Suprapubic skin (tissue), 4 donors: ENCODE measurements at places on chromosomes 12 and 14. TPM values are rescaled to one million over a fixed set of nuclear protein-coding genes. Genes with fewer than 3 reads are reported as not detected.

Gene APOLD1
- 25.5 TPM for total RNA-seq

DNA sequence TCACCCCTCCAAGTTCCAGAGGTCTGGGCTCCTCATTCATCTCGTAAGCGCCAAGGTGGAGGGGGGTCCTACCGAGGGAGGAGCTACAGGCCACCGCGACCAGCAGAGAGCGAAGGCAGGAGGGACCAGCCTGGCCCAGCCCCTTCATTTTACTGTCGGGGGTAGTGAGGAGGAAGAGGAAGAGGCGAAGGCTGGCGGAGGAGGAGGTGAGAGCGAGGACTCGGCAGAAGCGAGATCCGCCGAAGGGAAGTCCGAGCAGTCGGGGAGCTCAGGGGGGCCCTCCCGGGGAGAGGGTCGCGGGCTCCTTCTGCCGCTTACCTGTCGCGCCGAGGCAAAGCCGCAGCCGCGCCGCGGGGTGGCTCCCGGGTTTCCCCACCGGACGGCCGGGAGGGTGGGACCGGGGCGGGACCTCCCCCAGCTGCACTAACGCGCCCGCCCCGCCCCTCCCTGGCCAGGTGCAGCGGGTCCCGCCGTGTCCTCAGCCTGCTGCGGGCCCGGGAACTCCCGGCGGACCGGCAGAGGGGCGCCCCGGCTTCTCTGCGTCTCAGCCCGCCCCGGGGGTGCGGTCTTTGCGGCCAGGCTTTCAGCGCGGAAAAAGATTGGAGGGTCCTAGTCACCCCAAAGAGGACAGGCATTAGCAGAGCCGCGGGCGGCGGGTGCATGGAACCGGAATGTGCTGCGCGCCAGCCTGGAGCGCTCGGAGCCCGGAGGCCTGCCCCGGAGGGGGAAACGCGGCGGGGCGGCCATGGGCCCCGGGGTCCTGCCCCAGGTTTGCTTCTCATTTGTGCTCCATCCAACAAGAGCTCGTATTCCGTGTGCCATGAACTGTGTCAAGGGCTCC, at the start of gene GALNT6:
Gene GALNT6, minus strand, starts transcription at position 124 of the 841 bp plus-strand sequence. CDS start 11,625 bp downstream, outside the sequence.
- peak; percentile 74 for DNase-seq

DNA sequence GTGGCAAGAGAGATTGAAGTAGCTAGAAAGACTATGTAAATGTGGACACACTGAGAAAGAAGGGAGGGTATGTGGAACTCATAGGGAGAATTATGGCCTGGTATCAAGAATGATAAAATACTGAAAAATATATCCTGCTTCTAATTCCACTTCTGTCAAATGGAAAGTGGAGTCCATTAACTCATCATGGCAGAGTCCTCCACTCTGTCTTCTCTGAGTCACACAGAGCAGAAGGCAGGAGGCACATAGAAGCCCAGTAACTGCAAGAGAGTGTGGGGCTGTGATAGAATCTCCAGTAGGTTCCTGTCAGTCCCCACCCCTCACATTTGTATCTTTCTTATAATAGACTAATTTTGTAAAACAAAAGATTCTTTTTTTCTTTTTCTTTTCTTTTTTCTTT, 223.7 kb downstream of the AKAP6 start:
- DNase-seq: no peak

- DNase-seq: no peak
These were observed 47.9 kb upstream of the OR4E1 start for GRCh38 chr14:21721504-21721903.
